ENCODE measurements at places on chromosomes 16 and 17.

GRCh38 chr17:57550668-57551315 is 194.3 kb downstream of the CCDC182 start:
- DNase-seq = no peak

- peak; percentile 84 for DNase-seq
Measured at GRCh38 chr17:17445925-17446665, 30.7 kb upstream of the MED9 start.

DNA sequence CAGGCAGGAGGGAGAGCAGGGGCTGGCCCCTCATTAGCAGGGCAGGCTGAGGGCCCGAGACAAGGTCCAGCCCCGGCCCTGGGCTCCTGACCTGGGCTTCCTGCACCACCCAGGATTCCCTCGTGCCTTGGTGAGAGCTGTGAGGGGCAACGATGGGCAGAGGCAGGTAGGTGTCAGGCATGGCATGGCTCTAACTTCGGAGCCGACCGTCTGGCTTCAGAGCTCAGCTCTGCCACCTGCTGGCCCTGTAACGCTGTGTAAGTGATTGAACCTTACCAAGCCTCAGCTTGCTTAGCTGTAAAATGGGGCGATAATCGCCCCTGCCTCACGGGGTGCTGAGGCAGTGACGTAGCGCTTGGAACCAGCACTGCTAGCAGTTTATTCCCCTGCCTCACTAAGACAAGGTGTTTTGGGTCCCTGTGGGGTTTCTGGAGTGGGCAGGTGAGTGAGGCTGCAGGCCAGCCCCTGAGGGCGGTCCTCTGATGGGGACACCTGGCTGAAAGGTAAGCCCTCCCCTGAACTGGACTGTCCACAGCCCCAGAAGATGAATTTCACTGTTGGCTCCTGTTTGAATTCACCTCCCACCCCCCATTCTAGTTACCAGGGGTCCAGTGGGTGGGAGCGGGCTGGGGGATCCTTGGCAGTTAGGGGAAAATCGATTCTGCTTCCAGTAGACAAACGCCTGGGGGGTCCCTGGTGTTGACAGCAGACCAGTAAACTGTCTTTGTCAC is 184.8 kb upstream of the GSE1 start:
- DNase-seq = no peak

DNA sequence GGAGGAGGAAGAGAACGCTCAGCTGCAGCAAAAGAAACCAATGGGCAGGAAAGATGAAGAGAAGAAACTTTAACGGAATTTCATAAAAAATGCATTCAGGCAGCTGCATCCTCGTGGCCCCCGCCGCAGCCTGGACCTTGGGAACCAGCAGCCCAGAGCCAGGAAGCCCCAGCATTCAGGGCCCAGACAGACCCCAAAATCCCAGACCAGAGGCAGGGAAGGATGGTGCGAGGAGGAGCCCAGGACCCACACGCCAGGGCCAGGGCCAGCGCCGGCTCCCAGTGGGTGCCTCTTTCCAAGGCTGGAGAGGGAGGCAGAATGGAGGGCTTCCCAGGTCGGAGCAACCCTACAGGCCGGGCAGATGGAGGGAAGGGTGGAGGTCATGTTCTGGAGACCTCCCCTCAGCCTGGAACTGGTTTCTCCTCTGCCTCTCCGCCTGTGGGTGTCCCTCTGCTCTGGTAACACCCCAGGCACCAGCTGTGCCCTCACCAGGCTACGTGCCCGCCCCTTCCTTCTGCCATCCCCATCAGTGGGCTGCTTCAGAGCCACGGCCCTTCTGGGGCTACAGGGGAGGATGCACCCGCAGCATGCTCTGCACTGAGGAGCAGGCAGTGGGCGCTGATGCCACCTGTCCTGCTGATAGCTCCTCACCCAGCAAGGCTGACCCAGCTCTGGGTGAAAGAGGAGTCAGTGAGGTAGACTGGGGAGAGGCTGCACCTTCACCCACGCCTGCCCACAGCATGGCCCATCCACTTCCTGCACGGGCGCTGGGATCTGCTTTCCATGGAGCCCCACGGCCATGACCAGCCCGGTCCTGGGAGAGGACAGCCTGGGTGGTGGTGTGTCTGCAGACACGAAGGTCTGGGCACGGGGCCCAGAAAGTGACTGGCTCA is 1.2 kb upstream of the MIF4GD start:
- no peak for DNase-seq

DNA sequence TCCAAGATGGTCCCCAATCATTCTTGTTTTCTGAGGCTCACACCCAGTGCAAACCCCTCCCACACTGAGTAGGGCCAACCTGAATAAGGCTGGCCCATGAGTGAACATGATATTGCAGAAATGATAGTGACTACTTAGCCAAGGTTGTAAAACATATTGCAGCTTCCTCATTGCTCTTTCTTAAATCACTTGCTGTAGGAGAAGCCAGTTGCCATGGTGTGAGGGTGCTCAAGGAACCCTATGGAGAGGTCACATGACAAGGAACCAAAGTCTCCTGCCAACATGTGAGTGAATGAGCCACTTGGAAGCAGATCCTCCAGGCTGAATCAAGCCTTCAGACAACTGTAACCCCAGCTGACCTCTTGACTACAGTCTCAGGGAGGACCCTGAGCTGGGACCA is 191.4 kb downstream of the RGS9 start:
- no peak for DNase-seq

GRCh38 chr16:65119901-65120401 is 1.9 kb downstream of the CDH11 start:
- DNase-seq = peak; percentile 50

- DNase-seq = no peak
Measured at GRCh38 chr17:45040459-45040858, 11.0 kb downstream of the DCAKD start.

DNA sequence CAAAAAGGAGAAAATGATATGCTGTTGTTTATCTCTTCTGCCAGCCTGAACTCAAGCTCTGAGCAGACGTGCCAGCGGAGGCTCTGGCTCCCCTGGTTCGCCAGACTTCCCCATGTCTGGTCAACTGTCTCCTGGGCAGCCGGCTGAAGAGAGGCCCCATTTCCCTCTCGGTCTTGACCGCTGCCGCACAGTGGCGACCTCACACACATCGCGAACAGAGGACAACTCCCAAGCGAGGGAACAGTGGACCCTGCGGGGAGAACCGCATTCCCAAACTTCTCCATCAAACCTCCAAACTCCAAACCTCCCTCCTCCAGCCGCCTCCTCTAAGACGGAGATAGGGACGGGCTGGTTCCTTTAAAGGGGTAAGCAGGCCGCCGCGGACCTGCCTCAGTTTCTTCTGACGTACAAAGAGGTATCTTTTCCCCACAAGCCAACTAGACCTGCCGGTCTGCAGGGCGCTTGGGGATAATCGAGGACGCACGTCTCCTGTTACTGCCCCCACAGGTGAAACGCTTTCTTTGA is 24.9 kb upstream of the RFFL start:
- DNase-seq = peak; percentile 44

DNA sequence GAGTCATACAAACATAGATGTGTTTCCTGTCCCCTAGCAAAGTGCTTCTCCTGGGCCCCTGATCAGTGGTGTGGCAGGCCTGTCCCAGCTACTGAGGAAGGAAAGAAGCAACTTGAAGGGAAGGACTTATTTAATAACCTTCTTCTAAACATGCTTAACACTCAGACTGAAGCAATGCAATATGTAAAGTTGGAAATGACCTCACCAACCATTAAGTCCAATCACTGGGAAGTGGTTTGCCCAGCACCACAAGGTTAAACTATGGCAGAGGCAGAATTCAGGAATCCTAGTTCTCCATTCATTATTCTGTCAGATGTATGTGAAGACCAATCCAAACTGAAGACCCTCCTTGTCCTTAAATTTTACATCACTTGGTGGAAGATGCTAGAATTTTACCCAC is 39.1 kb downstream of the CENPV start:
- DNase-seq = peak; percentile 21

- no peak for DNase-seq
Measured at GRCh38 chr17:82831818-82832200, 8.0 kb downstream of the ZNF750 start.

DNA sequence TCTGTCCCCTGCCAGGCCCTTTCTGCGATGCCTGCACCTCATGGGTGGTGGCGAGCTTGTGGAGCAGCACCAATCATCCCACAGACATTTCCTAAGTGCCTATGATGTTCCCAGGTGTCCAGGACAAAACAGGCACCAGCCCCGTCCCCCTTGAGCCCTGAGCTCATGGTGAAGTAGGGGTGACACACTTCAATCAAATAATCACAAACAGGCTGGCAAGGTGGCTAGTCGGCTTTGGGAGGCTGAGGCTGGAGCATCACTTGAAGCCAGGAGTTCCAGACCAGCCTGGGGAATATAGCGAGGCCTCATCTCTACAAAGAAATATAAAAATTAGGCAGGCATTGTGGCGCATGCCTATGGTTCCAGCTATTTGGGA is 748 bp upstream of the PRSS8 start:
- DNase-seq = no peak

DNA sequence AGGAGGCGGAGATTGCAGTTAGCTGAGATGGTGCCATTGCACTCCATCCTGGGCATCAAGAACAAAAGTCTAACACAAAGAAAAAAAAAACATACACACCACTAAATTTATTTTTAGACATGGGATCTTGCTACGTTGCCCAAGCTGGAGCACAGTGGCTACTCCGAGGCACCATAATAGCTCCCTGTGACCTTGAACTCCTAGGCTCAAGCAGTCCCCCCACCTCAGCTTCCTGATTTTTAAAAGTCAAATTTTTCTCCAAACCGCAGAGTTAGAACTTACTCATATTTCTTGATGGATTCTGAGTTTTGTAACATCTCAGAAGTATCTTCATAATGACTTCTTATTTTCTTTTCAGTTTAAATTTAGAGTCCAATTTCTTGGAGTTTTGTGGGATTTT is 3.4 kb downstream of the CMTM4 start:
- DNase-seq = no peak

DNA sequence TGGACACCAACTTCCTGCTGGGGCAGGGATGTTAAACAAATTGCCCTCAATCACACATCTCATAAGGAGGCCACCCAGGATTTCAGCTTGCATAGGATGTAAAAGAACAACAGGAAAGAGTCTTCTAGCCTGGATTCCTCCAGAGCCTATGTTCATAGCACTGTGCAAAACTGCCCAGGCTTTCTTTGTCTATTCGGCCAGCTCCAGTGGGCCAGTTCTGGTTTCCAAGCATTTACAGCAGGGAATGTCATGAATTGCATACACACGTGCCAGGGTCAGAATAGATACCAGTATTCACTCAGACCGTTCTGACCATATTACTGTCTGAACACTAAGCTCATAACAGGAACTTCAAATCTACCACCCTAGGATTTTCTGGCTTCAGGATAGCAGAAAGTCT is 273.2 kb downstream of the CDH8 start:
- no peak for DNase-seq

- DNase-seq = peak; percentile 3
Measured at GRCh38 chr16:82260212-82260795, 90.3 kb upstream of the MPHOSPH6 start.

GRCh38 chr16:77761204-77761603 is 27.2 kb upstream of the VAT1L start:
- DNase-seq = peak; percentile 13

DNA sequence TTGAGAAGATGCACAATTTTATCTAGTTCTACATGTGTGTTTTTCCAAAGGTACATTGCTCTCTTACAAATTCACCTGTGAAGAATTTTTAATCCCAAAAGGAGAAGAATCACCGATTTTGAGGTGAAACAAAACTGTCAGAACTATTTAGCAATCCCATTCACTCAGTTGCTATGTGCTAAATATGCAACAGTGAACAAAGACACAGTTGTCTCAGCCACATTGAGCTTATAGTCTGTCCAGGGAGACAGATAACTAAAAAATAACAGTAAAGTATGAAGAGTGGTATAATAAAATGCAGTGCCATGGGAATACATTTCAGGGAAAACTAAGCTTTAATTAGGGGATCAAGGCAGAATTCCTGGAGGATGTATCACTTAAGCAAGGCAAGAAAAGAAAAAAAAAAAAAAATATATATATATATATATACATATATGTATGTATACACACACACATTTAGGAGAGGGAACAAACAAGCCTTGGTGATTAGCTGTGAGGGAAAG is 110.4 kb downstream of the SPAG9 start:
- no peak for DNase-seq

DNA sequence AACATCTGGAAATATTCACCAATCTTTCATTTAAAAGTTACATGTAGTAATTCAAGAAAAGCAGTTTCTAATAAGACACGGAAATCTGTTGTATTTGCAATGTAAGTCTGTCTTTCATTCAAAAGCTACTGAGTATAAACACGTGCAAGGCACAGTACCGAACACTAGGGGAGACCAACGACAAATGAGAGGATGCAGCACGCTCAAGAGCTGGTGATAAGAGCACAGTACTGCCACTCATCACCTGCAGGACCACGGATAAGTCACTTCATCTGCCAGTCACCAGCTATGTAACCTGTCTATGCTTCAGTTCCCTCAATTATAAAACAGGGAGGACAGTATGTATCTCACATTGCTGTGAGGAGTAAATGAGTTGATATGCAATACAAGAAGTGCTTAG is 67.1 kb downstream of the CLEC18A start:
- DNase-seq = peak; percentile 26

All from amniotic epithelial cell (primary cell).